Stimulated activated CD4-positive, alpha-beta T cell treated with anti-CD3 and anti-CD28 coated beads, TNF-alpha, amount 100 ng/mL, for 48 hours (primary cell): ENCODE measurements at places on chromosomes 2 and 18.

- no peak for DNase-seq
Measured at GRCh38 chr2:31217465-31218200, at the start of gene CAPN14. Gene CAPN14, minus strand, starts transcription at chr2:31217515. Its CDS starts 12,068 bp downstream, at chr2:31205447.

DNA sequence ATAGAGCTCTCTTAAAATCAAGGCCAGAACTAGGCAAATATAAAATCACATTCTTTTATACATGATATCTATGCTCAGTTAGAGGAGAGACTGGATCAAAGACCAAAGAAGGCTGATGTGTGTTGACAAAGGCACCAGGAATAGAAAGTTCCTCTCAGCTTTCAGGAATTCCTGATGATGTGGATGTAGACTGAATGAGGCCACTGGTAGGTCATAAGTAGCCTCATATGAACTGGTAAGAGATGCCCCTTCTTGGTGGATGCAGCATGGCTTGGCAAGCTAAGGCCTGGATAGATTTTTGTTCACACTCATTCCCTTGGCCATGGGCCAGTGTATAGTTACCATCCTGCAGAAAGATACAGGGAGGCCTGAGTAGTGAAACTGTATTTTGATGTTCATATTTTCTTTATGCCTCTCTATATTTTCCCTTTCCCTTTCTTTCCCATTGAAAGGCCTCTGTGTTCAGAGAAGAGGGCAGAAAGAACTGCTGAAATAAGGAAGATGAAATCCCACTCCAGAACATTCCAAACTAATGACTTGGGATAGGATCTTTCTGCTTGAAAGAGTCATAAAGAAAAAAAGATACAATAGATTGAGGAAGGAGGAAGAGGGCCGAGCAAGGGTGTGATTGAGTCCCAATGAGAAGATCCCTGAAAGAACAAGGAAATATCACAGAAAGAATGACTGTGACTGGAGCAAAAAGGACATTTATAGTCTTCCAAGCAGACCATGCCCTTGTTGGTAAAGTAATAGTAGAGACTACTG lies 2182.7 kb upstream of the PIK3C3 start:
- no peak for DNase-seq

DNA sequence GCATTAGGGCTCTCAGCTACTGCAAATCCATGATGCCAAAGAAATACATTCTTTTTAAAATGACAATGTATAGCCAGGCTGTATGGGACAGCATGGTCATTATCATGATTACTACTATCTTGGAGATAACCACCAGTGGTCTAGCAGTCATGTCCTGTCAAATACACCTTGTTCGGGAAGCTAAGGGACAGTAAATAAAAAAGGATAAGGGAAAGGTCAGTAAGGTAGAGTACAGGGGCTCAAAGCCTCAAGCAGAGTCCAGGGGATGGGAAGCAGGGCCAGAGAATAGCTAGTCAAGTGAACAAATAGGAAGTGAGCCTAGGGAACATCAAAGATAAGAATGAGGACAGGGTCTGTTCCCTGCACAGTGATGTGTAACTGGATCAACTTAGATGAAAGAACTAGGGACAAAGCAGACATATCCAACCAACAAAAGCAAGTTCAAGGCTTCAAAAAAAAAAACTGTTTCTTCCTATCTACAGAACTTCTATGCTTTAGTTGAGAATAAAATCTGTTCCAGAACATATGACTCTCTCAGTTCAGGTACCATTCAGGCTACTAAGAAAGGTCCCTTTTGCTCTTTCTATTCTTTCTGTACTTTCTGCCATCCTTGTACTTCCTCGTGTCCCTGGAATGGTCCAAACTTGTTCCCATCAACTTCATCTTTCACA lies 62.9 kb upstream of the EHBP1 start:
- no peak for DNase-seq

- no peak for DNase-seq
Measured at GRCh38 chr2:152961351-152961750, 242.9 kb downstream of the ARL6IP6 start.

- DNase-seq = peak; percentile 24
Measured at GRCh38 chr2:173355132-173355865, 627 bp downstream of the CDCA7 start.

DNA sequence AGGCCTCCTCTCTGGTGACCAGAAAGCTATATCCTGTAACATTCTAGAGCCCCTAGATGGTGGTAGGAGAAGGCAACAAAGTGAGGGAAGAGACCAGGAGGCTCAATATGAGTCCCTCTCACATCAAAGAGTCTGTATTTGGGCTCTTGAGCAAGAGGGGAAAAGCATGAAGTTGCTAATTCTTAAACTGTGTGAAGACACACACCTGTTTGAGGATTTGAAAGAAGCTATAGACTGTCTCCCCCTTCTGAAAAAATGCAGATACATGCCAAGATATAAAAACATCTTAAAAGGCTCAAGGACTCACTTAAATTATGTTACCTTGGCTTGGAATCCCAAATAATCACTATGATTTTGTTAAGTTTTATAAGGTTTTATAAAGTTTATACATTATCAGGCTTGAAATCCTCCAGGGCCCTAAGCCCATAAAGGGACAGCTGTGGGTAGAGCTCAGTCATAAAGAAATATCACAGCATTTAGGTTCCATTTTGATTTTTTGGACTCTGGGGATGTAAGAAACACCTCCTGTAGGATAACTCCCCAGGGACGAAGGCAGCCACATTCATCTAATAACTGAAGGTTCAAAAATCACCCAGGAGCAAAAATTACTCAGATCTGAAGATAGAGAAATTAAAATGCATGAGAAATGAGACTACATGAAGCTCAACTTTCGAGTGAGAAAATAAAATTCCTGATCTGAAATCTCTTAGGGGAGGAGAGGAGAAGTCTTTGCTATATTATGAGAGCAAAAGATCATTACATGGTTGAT lies 136.1 kb upstream of the LGALSL start:
- DNase-seq = no peak

GRCh38 chr18:57980573-57981307 lies 63.3 kb upstream of the NEDD4L start:
- no peak for DNase-seq

- DNase-seq = no peak
Measured at GRCh38 chr2:229150317-229150716, 120.8 kb downstream of the PID1 start.

DNA sequence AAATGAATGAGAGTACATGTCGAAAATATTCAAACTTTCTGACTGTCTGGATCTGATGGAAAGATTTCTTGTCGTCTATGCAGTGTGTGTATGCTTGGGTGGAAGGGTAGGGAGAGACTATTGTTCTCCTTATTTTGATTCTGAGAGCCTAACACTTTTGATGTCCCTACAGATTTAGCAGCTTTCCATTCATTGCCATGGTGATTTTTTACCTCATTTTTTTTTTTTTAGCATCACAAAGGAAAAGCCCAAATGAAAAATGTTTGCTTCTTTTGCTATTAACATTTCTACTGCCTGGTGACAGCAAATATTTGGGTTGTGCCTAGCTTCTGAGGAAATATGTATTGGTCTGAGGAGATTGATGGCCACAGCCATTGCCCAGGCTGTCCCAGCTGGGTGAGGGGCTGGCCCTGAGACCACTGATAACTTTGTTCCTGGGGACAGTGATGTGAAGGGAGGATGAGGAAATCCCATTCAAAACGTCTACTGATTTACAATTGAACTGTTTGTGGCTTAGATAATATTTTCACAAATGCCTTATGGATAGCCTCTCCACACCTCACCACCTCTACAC lies 558.6 kb downstream of the DCC start:
- DNase-seq = no peak

GRCh38 chr2:4745056-4745991 lies 946.9 kb upstream of the SOX11 start:
- no peak for DNase-seq

GRCh38 chr2:200423541-200423940 lies 86.3 kb downstream of the KCTD18 start:
- no peak for DNase-seq

- peak; percentile 22 for DNase-seq
Measured at GRCh38 chr2:197998702-197999101, 194.3 kb downstream of the PLCL1 start.

DNA sequence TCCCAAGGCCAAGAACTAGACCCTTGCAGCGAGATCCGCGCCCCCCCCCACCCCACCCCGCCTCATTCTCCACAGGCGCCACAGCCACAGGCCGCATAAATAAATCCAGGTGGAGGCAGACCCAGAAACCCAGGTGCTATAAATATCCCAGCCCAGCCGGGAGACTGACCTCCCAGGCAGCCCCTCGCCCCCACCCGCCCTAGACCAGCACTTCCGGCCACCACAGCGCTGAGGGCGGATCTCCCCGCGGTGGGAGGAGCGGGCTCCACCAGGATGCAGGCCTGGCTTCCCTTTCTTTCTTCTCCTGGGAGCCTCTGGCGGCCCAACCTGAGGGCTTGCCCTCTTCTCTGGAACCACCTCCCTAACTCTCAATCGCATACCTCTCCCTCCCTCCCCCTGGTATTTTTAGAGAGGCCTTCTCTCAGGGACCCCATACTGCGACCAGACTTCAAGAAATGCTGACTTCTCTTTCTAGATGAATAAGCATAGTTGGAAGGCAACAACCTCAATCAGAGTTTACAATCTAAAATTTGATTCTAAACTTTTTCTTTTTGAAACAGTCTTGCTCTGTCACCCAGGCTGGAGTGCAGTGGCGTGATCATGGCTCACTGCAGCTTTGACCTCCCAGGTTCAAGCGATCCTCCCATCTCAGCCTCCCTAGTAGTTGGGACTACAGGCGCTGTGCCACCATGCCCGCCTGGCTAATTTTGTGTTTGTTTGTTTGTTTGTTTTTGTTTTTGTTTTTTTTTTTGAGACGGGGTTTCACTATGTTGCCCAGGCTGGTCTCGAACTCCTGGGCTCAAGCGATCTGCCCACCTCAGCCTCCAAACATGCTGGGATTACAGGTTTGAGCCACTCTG lies 55.0 kb downstream of the PKDCC start:
- no peak for DNase-seq

DNA sequence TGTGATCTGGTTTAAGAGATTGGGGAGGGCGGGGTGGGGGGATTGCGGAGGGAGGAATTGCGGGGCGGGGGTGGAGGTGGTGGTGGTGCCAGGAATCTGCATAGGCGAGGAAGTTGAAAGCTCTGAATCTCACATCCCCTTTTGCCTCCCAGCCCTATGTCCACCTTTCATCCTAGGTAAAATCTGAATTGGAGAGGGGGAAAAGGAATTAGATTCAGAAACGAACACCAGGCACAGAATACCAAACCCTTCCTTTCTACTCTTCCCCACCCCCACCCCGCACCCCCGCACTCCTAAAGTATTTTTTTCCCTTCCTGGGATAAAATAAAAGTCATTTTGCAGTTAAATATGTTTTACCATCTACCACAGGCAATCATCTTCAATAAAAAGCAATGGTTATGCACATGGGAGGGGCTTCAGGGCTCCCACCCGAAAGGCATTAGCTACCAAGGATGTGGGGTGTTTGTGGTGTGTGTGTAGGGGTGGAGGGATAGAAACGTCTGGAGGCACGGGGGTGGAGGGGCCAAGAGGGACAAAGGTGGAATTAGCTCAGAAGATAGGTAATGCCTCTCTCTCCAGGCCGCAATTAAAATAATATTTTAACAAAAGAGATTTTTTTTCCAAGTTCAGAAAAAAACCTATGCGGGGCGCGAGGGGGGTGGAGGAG lies 1.8 kb downstream of the IGFBP5 start:
- no peak for DNase-seq

- no peak for DNase-seq
Measured at GRCh38 chr2:167506395-167506794, 618.1 kb downstream of the XIRP2 start.

GRCh38 chr2:143140864-143141661 lies 11.8 kb downstream of the ARHGAP15 start:
- no peak for DNase-seq

DNA sequence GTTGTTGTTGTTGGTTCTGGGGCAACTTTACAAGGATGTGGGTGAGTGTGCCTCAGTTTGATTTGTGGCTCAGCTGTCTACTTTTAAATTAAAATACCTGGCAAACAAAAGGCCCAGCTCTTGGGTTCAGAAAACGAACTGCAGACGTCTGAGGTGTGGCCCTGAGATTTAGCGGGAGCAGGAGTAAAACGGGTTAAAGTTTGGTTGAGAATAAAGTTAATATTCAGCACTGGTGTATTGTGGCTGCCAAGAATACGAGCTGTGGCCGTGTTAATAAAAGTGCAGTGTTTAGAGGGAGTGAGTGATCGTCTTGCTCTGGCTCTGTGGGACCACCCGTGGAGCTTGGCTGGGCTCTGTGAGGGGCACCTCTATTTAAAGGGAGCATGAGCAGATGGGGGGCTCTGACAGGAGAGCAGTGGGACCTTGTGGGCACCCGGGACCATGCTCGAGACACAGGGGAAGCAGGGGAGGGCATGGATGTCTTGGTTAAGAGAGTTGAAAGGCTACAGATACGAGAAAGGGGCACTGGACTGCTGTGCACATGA lies 80.3 kb downstream of the VAPA start:
- DNase-seq = no peak

- DNase-seq = no peak
Measured at GRCh38 chr2:72915907-72916742, 1.2 kb upstream of the EMX1 start.

GRCh38 chr18:56199580-56200330 lies 438.6 kb downstream of the TXNL1 start:
- no peak for DNase-seq

DNA sequence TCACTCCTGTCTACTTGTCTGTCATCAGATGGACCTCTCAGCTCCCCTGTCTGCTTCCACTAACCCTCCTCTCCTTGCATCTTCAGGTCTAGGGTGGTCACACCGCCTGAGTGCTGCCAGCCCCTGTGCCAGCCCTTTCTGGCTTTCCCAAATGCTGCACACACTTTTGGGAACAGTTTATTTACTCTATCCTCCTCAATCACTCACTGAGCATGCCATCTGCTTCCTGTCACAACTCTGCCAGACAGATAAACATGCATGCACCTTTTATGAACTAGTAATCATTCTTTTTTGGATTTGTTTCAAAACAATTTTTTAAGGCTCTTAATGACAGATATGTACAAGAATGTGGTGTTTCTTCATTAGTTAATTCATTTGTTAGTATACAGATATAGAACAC lies 56.3 kb upstream of the CCDC195 start:
- no peak for DNase-seq

- no peak for DNase-seq
Measured at GRCh38 chr18:7585276-7585670, 18.2 kb downstream of the PTPRM start.

DNA sequence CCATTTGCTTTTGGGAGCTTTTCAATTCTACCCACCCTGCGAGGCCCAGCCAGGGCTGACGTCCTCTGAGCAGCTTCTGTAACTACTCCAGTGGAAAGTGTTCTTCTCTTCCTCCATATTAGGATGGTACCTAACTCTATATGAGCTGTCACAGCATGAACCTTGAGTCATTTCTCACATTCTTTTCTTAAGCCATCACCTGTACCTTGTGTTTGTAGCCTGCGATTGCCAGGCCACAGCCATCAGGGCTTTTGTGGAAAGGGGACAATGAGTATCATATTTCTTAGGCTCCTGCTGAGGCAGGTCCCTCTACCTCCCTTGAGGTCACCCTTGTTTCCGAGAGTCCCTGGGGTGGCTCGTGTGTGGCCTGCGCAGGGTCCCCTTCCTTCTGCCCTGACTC lies 144.5 kb upstream of the DLX2 start:
- no peak for DNase-seq

- DNase-seq = peak; percentile 57
Measured at GRCh38 chr2:6826081-6826913, 39.4 kb downstream of the CMPK2 start.

GRCh38 chr18:9659499-9660375 lies 45.4 kb upstream of the PPP4R1 start:
- DNase-seq = no peak

GRCh38 chr2:203790134-203790852 lies 77.3 kb upstream of the CTLA4 start:
- DNase-seq = no peak
